ENCODE measurements at places on chromosomes 7 and 10.

DNA sequence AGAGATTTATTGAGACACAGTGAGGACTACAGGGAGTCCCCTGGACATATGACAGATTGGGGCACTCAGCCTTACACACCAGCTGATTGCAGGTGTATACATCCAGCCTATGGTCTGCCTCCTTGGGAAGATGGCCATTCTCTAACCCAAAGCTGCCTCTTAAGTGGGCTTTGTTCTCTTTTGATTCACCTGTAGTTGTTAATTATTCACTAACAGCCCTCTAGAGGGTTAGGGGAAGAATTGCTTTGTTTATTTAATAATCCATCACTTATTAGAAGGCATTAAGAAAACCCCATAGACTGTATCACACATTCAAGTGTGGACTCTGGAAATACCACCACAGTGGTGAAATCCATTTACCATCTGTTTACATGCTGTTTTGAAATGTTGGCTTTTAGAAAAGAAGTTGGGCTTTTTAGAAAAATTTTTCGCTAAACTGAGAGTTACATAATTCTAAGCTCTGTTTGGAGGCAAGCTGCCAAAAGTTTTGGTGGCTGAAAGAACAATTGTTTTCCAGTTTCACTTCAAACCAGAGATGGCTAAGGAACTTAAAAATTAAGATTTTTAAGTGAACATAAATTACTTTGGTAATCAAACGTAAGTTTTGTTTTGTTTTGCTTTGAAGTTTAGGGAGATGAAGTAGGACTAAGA is 379.1 kb downstream of the ADRA2A start:
- no peak for DNase-seq

GRCh38 chr7:155516466-155516865 is 29.9 kb downstream of the CNPY1 start:
- DNase-seq = no peak

GRCh38 chr7:91993976-91994375 is 53.3 kb downstream of the AKAP9 start:
- no peak for DNase-seq

DNA sequence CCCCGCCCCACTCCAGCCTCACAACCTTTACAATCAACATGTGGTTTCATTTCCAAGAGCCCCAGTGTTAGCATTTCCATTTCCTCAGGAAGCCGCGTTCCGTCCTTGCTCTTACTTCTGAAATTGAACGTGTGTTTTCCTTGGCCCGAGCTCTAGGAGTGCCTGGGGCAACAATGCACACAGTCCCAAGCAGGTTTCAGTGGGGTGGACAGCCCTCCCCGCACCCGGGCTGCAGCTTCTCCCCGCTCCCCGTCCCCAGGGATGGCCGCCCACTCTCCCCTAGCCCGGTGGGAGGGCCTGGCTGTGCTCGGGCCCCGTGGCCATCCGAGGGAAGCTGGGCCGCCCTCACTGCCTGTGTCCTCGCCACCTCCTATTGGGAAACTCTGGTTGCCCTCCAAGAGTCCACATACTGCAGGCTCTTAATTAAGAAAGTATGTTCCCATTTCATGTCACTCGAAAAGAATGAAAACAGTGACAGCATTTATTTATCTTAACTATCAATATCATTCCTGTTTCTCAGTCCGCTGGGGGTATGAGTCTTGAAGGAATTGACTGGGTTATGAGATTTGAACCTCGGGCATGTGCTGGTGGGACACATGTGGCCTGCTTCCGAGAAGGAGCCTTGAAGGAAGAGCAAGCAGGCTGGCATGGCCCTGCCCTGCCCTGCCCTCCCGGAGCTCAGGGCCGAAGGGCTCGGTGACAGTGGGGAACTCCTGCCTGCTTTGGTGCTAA is 163.8 kb downstream of the GRK5 start:
- DNase-seq = no peak

GRCh38 chr10:6071181-6072175 is 9.3 kb upstream of the IL2RA start:
- no peak for DNase-seq

DNA sequence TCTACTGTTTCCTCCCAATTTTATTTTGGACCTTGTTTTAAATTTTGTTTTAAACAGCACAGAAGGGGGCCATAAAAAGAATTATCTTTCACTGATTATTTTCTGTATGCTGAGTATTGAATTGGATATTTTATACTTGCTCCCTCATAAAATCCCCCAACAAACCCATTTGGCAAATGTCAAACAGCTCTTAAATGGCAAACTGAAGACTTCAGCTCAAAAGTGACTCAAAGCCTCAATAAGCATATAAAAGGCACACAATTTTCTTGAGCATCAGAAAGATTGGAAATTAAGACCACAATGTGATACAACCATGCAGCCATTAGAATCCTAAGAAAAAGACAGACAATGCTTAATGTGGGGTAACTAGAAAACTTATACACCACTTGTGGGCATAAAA is 199.2 kb downstream of the SEMA3E start:
- DNase-seq = no peak

GRCh38 chr7:92633211-92633906 is 43.2 kb upstream of the FAM133B start:
- DNase-seq = no peak

DNA sequence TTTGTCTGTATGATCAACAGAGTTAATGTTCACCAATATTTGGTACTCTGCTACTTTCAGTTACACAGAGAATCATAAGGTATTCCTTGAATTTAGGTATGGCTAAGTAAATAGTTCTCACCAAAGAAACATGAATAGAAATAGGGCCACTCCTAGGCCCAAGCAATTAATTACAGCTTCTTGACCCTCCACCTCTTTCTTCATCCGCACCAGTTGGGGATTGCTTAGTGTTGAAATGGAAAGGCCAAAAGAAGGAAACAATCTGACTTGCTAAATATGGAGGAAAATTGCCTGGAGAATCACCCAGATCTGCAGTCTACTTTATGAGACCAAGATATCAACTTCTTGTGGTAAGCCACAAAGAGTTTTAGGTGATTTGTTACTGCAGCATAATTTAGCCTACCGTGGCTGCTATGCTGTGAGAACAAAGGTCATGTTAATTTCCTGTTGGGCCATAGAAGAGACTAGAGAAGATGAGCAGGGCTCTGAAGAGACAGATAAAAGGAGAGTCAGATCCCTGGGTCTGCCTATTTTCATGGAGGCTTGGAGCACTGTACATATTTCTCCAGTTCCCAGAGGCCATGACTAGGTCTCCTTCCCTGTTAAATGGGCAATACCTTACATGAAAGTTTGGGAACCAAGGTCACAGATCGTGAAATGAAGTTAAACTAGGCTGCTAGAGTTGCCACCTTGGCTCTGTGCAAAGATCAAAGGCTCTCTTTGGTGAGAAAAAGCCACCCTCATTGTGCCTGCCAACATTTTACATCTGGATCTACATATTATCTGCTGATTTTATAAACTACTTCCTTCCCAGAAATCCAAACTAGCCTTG is 93.3 kb upstream of the GDF10 start:
- no peak for DNase-seq

GRCh38 chr10:72542396-72542815 is 83.5 kb downstream of the MICU1 start:
- DNase-seq = no peak

- DNase-seq = no peak
Measured at GRCh38 chr7:24702755-24703154, 54.5 kb downstream of the GSDME start.

DNA sequence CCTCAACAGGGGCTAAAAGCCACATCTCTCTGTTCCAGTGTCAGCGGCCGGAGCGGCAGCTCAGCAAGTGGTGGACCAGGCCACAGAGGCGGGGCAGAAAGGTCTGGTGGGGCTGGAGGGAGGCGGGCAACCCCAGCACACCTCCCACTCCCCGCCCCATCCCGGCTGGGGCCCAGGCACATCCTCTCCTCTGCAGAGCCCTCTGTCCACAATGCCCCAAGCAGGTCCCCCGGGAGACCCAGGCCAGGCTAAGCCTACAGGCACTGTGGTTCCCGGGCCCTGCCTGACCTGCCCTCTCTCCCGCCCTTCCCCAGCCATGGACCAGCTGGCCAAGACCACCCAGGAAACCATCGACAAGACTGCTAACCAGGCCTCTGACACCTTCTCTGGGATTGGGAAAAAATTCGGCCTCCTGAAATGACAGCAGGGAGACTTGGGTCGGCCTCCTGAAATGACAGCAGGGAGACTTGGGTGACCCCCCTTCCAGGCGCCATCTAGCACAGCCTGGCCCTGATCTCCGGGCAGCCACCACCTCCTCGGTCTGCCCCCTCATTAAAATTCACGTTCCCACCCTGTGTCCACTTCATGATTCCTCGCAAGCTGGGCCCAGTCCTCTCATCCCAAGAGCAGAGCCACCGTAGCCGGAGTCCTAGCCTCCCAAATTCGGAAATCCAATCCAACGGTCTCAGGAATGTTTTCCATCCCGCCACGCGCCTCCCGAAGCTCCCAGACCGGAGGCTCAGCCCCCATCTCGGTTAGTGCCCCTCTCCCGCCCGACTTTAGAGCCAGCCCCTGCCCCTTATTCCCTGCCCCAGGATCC is 2.1 kb downstream of the ADIRF start:
- DNase-seq = no peak

DNA sequence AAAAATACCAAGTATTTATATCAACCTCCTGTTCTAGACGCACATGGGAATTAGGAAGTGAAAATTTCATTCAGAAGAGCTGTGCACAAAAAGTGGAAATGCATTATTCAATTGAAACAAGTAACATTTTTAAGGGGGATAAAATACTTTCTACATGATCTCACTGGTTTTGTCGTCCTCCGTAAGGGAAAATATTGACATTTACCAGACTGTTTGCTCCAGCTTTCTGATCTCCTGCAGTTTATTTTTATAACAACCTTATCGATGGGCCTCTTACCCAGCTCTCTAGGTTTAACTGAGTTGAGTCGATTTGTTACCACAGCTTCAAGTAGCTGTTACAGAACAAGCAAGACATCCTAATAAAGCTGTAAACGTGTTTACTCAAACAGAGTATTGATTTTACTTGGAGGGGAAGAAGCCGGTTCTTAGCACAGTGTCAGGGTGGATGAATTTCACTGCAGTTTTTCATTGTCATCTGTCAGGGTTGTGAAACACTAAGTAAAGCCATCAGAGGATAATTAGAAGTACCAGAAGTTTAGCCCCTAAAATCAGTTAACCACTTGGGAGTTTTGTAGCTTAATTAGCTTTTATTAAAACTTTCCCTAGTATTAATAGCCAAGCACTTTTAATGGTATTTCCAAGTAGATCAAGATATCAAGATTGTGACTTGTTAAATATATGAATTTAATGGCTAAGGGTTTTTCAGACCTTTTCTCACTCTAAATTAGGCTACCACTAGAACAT is 142.6 kb upstream of the KAT6B start:
- no peak for DNase-seq

Data from stimulated activated CD4-positive, alpha-beta T cell treated with anti-CD3 and anti-CD28 coated beads, Interleukin-1b, Interleukin-23, amount 100 ng/mL, for 1 hour (primary cell).